ENCODE measurements at places on chromosomes 3 and 15. TPM values are rescaled to one million over a fixed set of nuclear protein-coding genes. Genes with fewer than 3 reads are reported as not detected.

GRCh38 chr15:43118829-43119228 lies 13.0 kb upstream of the UBR1 start:
- no peaks in the 10 kb centered on the region for H3K4me1 ChIP-seq
- no peak for DNase-seq
- H3K27ac ChIP-seq = no peak overlapping the region

DNA sequence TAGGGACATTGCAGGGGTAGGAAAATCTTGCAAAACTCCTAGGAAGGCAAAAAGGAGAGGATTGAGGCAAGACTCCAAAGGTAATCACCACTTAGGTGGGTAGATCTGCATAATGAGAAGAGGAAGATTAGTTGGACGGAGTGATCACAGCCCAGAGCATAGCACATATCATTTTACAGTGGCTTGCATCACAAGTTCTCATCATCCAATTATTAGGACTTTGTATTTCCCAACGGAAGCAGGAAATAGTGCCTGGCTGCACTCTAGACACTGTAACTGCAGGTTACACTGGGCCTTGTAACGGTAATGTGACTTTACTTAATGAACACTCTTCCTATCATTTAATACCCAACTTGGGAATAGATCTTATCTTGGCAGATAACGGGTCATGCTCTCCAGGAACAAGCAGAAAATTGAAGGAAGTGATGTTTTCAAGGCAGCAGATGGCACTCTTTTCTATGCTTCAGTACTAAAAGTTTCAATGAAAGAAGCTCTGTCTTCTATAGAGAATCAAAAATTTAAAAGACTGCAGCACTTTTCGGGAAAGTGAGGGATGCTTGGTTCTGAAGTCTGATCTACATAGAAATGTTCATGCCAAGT lies 101.9 kb upstream of the KCNMB2 start:
- H3K27ac ChIP-seq = no peak overlapping the region
- peaks cover 1% of the 10 kb centered on the region for H3K27me3 ChIP-seq
- H3K4me1 ChIP-seq = peaks cover 23% of the 10 kb centered on the region
- no peaks in the 10 kb centered on the region for H3K36me3 ChIP-seq

IGF2BP2 gene
- 118 TPM for total RNA-seq

- no peak overlapping the region for H3K4me3 ChIP-seq
- H3K36me3 ChIP-seq = no peaks in the 10 kb centered on the region
- H3K4me1 ChIP-seq = peaks cover 69% of the 10 kb centered on the region
- peaks cover 5% of the 10 kb centered on the region for H3K27me3 ChIP-seq
- H3K27ac ChIP-seq = no peak overlapping the region
Observed at GRCh38 chr3:124209426-124209825, 217.5 kb upstream of the ROPN1 start.

GRCh38 chr3:195397524-195397923 lies 45.3 kb downstream of the ACAP2 start:
- peaks cover 5% of the 10 kb centered on the region for H3K4me1 ChIP-seq
- H3K27me3 ChIP-seq = no peaks in the 10 kb centered on the region

DNA sequence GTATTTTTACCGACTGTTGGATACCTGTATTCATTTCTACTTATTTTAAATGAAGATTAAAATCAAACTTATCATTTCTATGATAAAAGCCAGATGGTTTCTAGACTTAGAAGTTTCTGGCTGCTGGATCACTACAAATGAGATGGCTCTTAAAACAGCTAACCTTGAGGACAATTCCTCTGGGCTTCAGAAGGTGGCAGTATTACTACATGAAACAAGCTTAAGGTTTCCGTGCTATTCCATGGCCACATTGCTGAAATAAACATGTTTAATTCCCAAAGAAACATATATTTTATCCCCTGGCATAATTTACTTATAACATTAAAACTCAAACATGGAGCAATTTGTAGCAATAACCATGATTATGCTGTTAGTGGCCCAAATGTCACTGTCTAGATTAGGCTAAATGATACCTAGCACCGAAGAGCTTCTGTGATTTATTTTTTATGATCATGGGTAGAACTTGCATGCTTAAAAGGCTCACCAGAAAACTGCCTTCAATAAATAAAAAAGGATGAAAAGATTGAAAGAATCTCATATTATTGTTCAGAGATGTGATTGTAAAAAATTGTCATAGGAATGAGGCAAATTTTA lies 204.0 kb upstream of the NANOGP8 start:
- H3K4me3 ChIP-seq = no peak overlapping the region
- DNase-seq = no peak

- peak overlapping the region; percentile 79 for H3K4me3 ChIP-seq
- peaks cover 20% of the 10 kb centered on the region for H3K4me1 ChIP-seq
- peak; percentile 39 for DNase-seq
Observed at GRCh38 chr15:34514251-34514670, 69.2 kb downstream of the GOLGA8B start.

DNA sequence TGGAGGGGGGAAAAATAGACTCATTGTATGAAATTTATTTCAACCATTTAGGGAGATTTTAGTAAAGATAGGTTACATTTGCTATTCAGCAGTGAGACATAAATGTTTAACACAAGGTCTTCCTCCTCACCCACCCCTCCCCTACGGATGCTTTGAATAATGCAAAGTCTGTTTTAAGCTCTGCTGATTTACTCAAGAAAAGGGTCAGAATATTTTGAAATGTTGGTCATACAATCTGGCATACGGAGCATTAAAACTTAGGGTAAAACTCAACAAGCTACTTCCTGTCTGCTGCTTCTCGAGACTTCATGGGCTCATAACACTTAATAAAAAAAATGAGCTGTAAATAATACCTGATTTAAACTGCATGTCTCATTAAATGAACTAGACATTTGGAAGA lies 156.3 kb downstream of the WNT5A start:
- no peak for DNase-seq
- no peak overlapping the region for H3K27ac ChIP-seq
- H3K4me3 ChIP-seq = no peak overlapping the region
- peaks cover 8% of the 10 kb centered on the region for H3K36me3 ChIP-seq

IMPG2 gene
- total RNA-seq = 2.4 TPM

DNA sequence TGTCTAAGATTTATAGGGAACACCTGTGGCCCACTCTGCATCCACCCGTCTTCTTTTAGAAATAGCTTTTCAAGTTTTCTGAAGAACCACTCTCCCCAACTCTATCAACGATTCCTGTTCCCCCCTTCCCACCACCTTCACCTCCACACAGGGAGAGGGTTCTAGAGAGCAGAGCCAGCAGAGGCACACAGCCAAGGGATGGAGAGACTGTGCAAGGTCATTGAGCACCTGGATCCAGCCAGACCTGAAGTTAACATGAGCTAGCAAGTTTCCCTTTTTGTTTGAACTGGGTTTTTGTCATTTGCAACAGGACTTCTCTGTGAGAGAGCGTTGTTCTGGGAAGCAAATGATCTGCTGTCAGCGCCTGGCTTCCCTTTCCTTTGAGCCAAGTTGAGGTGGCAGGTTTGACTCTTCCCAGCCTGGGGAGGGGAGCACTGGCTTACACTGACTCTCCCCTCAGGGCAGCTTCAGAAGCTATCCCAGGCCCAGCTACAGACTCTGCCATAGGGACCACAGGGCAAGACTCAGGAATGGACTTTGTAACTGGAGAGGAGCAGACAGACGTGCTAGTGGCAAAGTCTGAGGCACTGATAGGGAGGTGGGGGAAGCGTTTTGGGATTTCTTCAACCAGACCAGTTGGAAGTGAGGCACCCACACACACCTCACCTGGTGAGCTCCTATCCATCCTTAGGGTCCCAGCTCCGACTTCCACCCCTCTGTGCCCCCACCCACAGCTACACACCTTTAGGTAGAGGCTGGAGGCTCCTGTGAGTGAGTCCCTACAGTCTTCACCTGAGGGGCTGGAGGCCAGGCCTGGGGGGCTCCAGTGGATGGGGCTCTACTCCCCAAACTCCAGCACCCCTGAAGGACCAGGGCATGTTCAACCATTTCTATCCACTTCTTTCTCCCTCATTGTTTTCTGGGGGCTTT lies 19.4 kb upstream of the PLXNA1 start:
- H3K4me3 ChIP-seq = no peak overlapping the region
- H3K4me1 ChIP-seq = peaks cover 16% of the 10 kb centered on the region
- peak; percentile 4 for DNase-seq
- H3K27ac ChIP-seq = no peak overlapping the region
- H3K27me3 ChIP-seq = peaks cover 9% of the 10 kb centered on the region
- H3K36me3 ChIP-seq = peaks cover 5% of the 10 kb centered on the region
